ENCODE measurements at places on chromosomes 6 and 20. TPM values are rescaled to one million over a fixed set of nuclear protein-coding genes. Genes with fewer than 3 reads are reported as not detected.

Gene FOXC1
- total RNA-seq: 0.45 TPM

Gene EFCAB8
- not detected for total RNA-seq

Gene AVP
- not detected for total RNA-seq

Gene COL9A3
- total RNA-seq: 10.5 TPM

Gene GABRR2
- not detected for total RNA-seq

- H3K27me3 ChIP-seq: no peaks in the 10 kb centered on the region
- no peaks in the 10 kb centered on the region for H3K4me1 ChIP-seq
- no peaks in the 10 kb centered on the region for H3K36me3 ChIP-seq
- H3K27ac ChIP-seq: no peak overlapping the region
These were observed 28.3 kb downstream of the STX7 start for GRCh38 chr6:132484680-132485018.

GRCh38 chr6:54285595-54285994, 22.6 kb upstream of the TINAG start:
- H3K4me3 ChIP-seq: no peak overlapping the region
- H3K36me3 ChIP-seq: no peaks in the 10 kb centered on the region
- H3K27ac ChIP-seq: no peak overlapping the region
- DNase-seq: no peak
- H3K27me3 ChIP-seq: no peaks in the 10 kb centered on the region

DNA sequence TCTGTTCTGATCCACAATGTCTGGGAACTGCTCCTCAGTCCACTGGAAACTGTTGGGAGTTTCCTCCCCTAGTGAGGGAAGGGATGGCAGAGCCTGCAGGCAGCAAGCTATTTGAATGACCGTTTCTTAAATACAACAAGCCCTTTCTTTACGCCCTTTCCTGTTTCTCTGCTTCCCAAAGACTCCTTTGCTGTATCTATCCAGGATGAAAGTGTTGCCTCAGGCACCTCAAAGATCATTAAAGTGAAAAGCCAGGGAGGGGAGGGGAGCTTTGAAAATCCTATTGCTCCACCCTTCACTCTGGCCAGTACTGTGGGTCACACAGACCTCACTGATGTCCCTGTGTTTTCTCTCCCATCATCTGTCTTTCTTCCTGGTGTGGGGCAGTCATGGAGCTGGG, 213.1 kb downstream of the RNF144B start:
- no peak for DNase-seq
- no peak overlapping the region for H3K4me3 ChIP-seq
- no peaks in the 10 kb centered on the region for H3K4me1 ChIP-seq
- H3K36me3 ChIP-seq: no peaks in the 10 kb centered on the region
- no peak overlapping the region for H3K27ac ChIP-seq

- no peak for DNase-seq
- H3K27ac ChIP-seq: no peak overlapping the region
- no peak overlapping the region for H3K4me3 ChIP-seq
These were observed 261.3 kb downstream of the SOD2 start for GRCh38 chr6:159431750-159432149.

GRCh38 chr6:80733641-80734040, 627.2 kb downstream of the BCKDHB start:
- no peak overlapping the region for H3K27ac ChIP-seq
- H3K4me3 ChIP-seq: no peak overlapping the region
- no peaks in the 10 kb centered on the region for H3K4me1 ChIP-seq
- H3K36me3 ChIP-seq: no peaks in the 10 kb centered on the region
- H3K27me3 ChIP-seq: no peaks in the 10 kb centered on the region
- no peak for DNase-seq

- H3K36me3 ChIP-seq: no peaks in the 10 kb centered on the region
- H3K27ac ChIP-seq: no peak overlapping the region
- H3K4me3 ChIP-seq: no peak overlapping the region
- no peaks in the 10 kb centered on the region for H3K27me3 ChIP-seq
These were observed 1042.9 kb upstream of the EPHA7 start for GRCh38 chr6:94462231-94462630.

Gene TUBB2B
- 762 TPM for total RNA-seq

GRCh38 chr6:86856937-86857563, 80.3 kb upstream of the HTR1E start:
- no peaks in the 10 kb centered on the region for H3K4me1 ChIP-seq
- no peak overlapping the region for H3K27ac ChIP-seq
- DNase-seq: peak; percentile 71
- no peaks in the 10 kb centered on the region for H3K36me3 ChIP-seq

Gene PRSS16
- 4.3 TPM for total RNA-seq

GRCh38 chr6:114092943-114093342, 122.0 kb upstream of the HDAC2 start:
- H3K27me3 ChIP-seq: no peaks in the 10 kb centered on the region
- H3K4me1 ChIP-seq: no peaks in the 10 kb centered on the region
- no peak overlapping the region for H3K4me3 ChIP-seq
- DNase-seq: no peak

- no peaks in the 10 kb centered on the region for H3K27me3 ChIP-seq
- no peaks in the 10 kb centered on the region for H3K4me1 ChIP-seq
- no peaks in the 10 kb centered on the region for H3K36me3 ChIP-seq
- no peak overlapping the region for H3K27ac ChIP-seq
- no peak for DNase-seq
These were observed 225.3 kb downstream of the THBS2 start for GRCh38 chr6:169028343-169028742.

Gene CYP24A1
- not detected for total RNA-seq

- no peak overlapping the region for H3K4me3 ChIP-seq
- no peak overlapping the region for H3K27ac ChIP-seq
- peaks cover 9% of the 10 kb centered on the region for H3K36me3 ChIP-seq
- DNase-seq: no peak
- H3K27me3 ChIP-seq: no peaks in the 10 kb centered on the region
These were observed 42.2 kb upstream of the ADIG start for GRCh38 chr20:38538789-38539188.

- no peak overlapping the region for H3K27ac ChIP-seq
- DNase-seq: no peak
- H3K36me3 ChIP-seq: no peaks in the 10 kb centered on the region
These were observed 741.3 kb downstream of the DOK5 start for GRCh38 chr20:55216525-55217242.

GRCh38 chr6:151289399-151290007, 49.7 kb downstream of the AKAP12 start:
- no peak overlapping the region for H3K27ac ChIP-seq
- H3K27me3 ChIP-seq: no peaks in the 10 kb centered on the region
- peaks cover 9% of the 10 kb centered on the region for H3K4me1 ChIP-seq
- H3K4me3 ChIP-seq: no peak overlapping the region
- DNase-seq: no peak

Gene GOPC
- total RNA-seq: 39.2 TPM

DNA sequence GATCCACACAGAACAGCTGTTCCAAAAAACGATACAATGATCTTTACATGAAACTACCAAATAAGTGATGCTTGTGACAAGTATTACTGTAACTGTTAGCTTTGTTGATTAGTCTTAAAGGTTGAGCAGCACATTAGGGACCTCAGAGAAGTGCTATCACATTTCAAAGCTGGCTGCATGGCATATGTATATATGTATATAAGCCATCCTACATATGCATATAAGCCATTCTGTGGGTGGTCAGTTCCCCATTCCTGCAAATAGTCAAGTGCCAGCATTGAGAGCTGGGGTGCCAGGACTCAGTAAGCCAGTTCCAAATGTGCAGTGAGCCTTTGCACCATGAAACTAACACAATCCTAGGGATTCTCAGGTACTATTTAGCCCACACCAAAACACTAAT, 296.3 kb downstream of the FOXC1 start:
- H3K36me3 ChIP-seq: no peaks in the 10 kb centered on the region
- H3K27me3 ChIP-seq: no peaks in the 10 kb centered on the region
- H3K27ac ChIP-seq: no peak overlapping the region
- no peak overlapping the region for H3K4me3 ChIP-seq
- DNase-seq: no peak

Gene SPINT3
- not detected for total RNA-seq

Gene ELOVL2
- total RNA-seq: 9.1 TPM

- H3K4me3 ChIP-seq: no peak overlapping the region
- no peaks in the 10 kb centered on the region for H3K36me3 ChIP-seq
- H3K27me3 ChIP-seq: no peaks in the 10 kb centered on the region
- no peak for DNase-seq
These were observed 202.8 kb downstream of the DLL1 start for GRCh38 chr6:170087941-170088581.

Gene ADGRG6
- total RNA-seq: 0.93 TPM

- no peaks in the 10 kb centered on the region for H3K27me3 ChIP-seq
- no peaks in the 10 kb centered on the region for H3K36me3 ChIP-seq
- no peak overlapping the region for H3K27ac ChIP-seq
- H3K4me3 ChIP-seq: no peak overlapping the region
These were observed 429.3 kb downstream of the PHF3 start for GRCh38 chr6:64064919-64065318.

GRCh38 chr6:41693281-41694240, 41.8 kb downstream of the TFEB start:
- no peaks in the 10 kb centered on the region for H3K36me3 ChIP-seq
- DNase-seq: no peak
- H3K27ac ChIP-seq: no peak overlapping the region
- no peaks in the 10 kb centered on the region for H3K27me3 ChIP-seq
- H3K4me1 ChIP-seq: no peaks in the 10 kb centered on the region

GRCh38 chr20:32957459-32957858, 46.8 kb downstream of the SUN5 start:
- H3K4me3 ChIP-seq: no peak overlapping the region
- no peaks in the 10 kb centered on the region for H3K36me3 ChIP-seq
- H3K27ac ChIP-seq: no peak overlapping the region
- no peak for DNase-seq

DNA sequence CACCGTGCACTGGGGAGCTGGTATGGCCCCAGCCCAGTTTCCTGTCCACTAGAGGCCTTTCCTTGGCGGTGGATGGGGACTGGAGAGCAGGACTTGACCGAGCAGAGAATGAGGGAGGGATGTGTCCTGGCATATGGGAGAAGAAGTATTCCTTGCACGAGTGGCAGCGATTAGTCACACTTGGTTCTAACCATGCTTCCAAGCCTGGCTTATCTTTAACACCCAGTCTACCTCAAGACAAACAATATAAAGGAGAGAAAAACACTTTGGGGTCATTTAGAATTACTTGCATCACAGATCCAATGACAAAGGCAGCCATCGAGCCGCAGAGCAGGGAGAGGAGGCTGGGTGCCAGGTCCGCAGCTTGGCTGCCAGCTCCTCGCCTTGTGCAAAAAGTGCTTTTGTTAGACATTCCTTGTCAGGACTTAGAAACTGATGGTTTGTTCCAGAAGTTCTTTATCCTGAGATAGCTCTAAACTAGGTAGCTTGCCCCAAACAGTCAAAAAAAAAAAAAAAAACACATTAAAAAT, 214.9 kb upstream of the GMDS start:
- no peak overlapping the region for H3K4me3 ChIP-seq
- H3K4me1 ChIP-seq: no peaks in the 10 kb centered on the region
- H3K27me3 ChIP-seq: no peaks in the 10 kb centered on the region
- no peak for DNase-seq
- no peak overlapping the region for H3K27ac ChIP-seq
- no peaks in the 10 kb centered on the region for H3K36me3 ChIP-seq

DNA sequence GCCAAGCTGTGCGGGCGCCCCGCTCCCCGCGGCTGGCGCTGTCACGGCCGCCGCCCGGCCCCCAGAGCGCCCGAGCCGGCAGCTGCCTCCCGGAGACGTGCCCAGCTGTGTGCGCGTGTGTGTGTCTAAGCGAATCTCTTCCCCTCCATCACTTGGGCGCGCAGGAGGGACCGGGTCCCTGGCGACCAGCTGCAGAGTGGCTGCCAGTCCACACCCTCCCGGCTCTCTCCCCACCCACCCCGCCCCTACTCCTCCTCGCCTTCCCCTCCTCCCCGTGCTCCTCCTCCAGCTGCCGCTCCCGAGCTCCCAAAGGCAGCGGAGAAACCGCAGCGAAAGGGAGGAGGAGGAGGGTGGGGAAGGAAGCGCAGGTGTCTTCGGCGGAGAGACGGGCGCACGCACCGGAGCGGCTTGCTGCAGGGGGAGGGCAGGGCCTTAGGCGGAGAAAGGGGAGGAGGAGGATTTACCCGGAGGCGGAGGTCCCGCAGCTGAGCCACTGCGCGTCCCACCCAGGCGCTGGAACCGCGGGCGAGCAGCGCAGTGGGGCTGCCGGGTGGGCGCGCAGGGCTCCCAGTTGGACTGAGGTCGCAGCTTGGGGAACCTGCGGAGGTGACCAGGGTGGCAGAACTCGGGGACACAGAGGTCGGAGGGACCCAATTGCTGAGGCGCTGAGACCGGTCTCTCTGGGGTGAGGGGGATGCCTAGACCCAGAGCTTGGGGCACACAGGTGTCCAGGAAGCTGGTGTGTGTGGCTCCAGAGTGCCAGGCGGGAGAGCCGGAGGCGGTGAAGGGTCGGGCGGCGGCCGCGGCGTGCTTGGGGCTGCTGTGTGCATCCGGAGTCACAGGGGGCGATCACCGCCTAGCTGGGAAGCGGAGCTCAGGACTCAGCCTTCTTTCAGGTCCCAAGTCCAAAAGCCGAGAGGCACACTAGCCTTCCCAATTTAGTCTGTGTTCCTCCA, at the start of gene HS3ST5:
HS3ST5 (minus strand) TSS at position 198 of the 956 bp plus-strand sequence. CDS start 280,178 bp downstream, outside the sequence.
- peaks cover 4% of the 10 kb centered on the region for H3K27me3 ChIP-seq
- no peaks in the 10 kb centered on the region for H3K36me3 ChIP-seq
- H3K4me1 ChIP-seq: peaks cover 16% of the 10 kb centered on the region
- H3K4me3 ChIP-seq: peak within 1 kb of the TSS; percentile 83
- DNase-seq: peak; percentile 89
- H3K27ac ChIP-seq: no peak within 1 kb of the TSS

DNA sequence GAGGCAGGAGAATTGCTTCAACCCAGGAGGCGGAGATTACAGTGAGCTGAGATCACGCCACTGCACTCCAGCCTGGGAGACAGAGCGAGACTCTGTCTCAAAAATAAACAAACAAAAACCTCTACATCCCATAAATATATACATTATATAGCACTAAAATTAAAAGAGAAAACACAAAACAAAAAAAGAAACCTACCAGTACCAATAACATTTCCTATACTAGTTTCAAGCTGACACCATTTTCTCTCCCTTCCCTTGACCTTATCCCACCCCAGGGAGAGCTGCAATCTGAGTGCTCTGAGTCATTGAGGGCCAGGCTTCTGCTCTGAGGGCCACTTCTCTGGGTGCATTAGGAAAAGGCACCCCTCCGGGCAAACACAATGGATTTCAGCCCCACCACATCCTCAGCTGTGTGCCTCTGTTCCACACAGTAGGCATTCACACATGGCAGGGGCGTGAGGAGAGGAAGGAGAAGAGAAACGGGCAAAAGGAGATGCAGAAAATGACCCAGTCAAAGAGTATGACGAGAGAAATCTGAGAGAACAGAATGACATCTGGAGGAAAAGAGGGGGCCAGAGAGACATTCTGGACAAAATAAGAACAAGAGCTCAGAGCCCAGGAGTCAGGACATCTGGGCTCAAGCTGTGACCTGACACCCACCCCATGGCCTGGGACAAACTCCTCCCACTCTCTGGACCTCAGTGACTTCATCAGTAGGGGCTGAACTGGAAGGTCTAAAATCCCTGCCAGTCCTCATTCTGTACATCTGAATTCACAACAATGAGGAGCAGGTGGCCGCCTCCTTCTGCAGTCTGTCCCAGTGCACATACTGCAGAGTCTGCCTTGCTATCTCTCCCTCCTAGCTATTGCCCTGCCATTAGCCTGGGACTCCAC, 18.2 kb downstream of the TRIM26 start:
- DNase-seq: peak; percentile 24
- peaks cover 7% of the 10 kb centered on the region for H3K4me1 ChIP-seq
- no peak overlapping the region for H3K4me3 ChIP-seq

Gene CD164
- 197 TPM for total RNA-seq

- peaks cover 6% of the 10 kb centered on the region for H3K36me3 ChIP-seq
- H3K27me3 ChIP-seq: no peaks in the 10 kb centered on the region
- no peak overlapping the region for H3K4me3 ChIP-seq
- DNase-seq: peak; percentile 58
These were observed 3.6 kb downstream of the GHRH start for GRCh38 chr20:37257988-37258387.

GRCh38 chr6:112886415-112886814, 539.3 kb downstream of the RFPL4B start:
- no peaks in the 10 kb centered on the region for H3K27me3 ChIP-seq
- no peaks in the 10 kb centered on the region for H3K36me3 ChIP-seq
